ENCODE measurements at places on chromosomes 7 and 10. TPM values are rescaled to one million over a fixed set of nuclear protein-coding genes. Genes with fewer than 3 reads are reported as not detected.

Gene ATP6V0A4
- not detected for total RNA-seq

Gene ERVW-1
- not detected for total RNA-seq

Gene AUTS2
- total RNA-seq = 0.78 TPM

Gene DOCK1
- total RNA-seq = 0.95 TPM

Gene CYP2C19
- not detected for total RNA-seq

Gene ZMYND11
- total RNA-seq = 21.8 TPM

Gene GRID2IP
- not detected for total RNA-seq

Gene CLCN1
- not detected for total RNA-seq

Gene AKR1C2
- not detected for total RNA-seq

Gene XRCC2
- total RNA-seq = 21.3 TPM

Gene KNDC1
- not detected for total RNA-seq

Gene CDHR3
- 0.38 TPM for total RNA-seq

Gene KCNH2
- total RNA-seq = 0.45 TPM

Gene CUX1
- 14.2 TPM for total RNA-seq

Gene VCL
- 9.6 TPM for total RNA-seq

Gene HACD1
- total RNA-seq = 3.5 TPM

Gene POU6F2
- not detected for total RNA-seq

Gene GPR158
- not detected for total RNA-seq

Gene MMRN2
- total RNA-seq = not detected

Gene AKR1D1
- total RNA-seq = not detected

Gene SPDYE2
- not detected for total RNA-seq

Gene SEMA3E
- total RNA-seq = not detected

Gene C1GALT1
- total RNA-seq = 41.9 TPM

Gene SGCE
- total RNA-seq = not detected

Gene LDB3
- total RNA-seq = 0.06 TPM

Gene CPVL
- not detected for total RNA-seq

Gene FOXI2
- not detected for total RNA-seq

Gene DIP2C
- total RNA-seq = 0.22 TPM

Gene SYT15
- 0.58 TPM for total RNA-seq

Gene ANXA7
- 120 TPM for total RNA-seq

Gene IFIT2
- 37.0 TPM for total RNA-seq

Gene RINT1
- total RNA-seq = 29.7 TPM

Gene NEUROD6
- total RNA-seq = not detected
